Breast epithelium (tissue), 4 donors: ENCODE measurements at places on chromosomes 7 and 10.

GRCh38 chr7:122487131-122487530 lies 182.6 kb upstream of the FEZF1 start:
- DNase-seq, result no peak

DNA sequence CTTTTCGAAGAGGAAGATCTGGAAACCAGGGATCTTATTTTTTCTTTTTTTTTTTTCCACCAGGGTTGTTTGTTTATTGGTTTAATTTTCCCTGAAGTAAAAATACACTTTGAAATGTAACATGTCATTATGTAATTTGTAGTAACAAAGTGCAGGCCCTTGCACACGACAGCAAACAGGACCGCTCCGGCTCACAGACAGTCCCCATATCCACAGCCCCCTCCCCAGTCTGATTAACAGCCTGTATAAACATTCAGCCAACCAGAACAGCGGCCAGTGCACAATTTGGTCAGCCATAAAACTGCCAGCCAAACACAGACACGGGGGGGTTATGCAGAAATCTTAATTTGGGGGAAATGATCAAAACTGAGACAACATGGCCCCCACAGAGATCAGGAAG lies 431.6 kb upstream of the NPVF start:
- DNase-seq, result no peak

- no peak for DNase-seq
Observed at GRCh38 chr10:133614830-133615580, 11.6 kb downstream of the FRG2B start.

- no peak for DNase-seq
Observed at GRCh38 chr10:128938558-128938957, 528.5 kb upstream of the MGMT start.

GRCh38 chr7:138755842-138756590 lies 41.8 kb upstream of the TMEM213 start:
- no peak for DNase-seq

- DNase-seq, result no peak
Observed at GRCh38 chr10:27911011-27911410, 87.9 kb downstream of the ODAD2 start.

DNA sequence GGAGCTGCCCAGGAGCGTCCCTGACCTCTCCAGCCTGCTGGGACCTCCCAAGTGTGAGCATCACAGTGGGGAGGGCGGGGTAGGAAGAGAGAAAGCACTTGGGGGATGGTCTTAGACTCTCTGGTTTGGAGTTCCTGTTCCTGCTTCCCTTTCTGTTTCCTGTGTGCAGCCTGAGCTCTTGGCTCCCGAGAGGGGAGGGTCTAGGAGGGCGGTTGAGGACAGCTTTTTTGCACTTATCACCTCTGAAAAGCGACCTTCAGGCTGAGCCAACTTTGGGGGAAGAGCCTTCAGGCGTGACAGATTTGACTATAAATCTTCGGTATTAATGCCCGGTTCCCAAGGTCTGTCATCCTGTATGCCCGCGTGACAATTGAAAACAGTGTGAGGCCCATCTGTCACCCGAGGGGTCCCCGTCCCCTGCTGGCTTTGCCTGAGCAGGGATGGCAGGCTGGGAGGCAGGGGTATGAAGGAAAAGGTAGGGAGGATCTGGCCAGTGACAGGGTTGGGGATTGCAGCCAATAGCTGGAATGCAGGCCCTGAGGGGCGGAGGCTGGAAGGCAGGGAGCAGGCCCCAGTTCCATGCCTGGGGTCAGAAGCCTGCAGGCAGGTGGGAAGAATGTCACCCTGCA lies 78.6 kb downstream of the CDH23 start:
- no peak for DNase-seq

GRCh38 chr7:30453016-30453415 lies 25.6 kb downstream of the NOD1 start:
- no peak for DNase-seq

DNA sequence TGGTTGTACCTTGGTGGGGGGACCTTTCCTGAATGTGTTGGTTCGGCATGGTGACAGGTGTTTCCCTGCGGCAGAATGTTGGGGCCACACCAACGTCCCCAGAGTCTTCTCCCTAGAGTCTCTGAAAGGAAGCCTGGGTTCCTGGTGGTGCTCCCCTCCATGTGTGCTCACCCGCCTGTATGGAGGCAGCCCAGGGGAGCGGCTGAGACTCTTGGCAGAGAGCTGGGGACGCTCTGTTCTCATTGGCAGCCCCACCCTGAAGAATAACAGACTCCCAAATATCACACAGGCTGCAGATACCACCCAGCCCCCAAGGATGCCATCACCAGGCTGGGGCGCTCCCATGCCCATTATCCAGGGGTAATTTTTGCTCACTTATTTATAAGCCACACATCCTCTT lies 34.8 kb downstream of the CHST12 start:
- no peak for DNase-seq

DNA sequence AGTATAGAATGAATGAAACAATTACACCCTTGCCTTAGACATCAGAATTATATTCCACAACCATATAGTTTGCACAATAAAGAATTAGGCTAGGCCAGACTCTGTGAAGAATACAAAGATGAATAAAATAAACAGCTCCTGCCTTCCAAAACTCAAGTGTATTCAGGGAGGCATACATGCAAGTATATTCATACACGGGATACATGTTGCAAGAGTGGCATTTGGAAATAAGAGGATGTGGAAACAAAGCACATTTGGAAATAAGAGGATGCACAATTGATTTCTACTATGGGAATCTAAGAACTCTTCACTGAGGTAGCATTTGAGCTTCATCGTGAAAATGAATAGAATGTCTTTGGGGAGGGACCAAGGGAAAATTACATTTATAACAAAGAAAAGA lies 27.0 kb upstream of the TMEM26 start:
- no peak for DNase-seq

DNA sequence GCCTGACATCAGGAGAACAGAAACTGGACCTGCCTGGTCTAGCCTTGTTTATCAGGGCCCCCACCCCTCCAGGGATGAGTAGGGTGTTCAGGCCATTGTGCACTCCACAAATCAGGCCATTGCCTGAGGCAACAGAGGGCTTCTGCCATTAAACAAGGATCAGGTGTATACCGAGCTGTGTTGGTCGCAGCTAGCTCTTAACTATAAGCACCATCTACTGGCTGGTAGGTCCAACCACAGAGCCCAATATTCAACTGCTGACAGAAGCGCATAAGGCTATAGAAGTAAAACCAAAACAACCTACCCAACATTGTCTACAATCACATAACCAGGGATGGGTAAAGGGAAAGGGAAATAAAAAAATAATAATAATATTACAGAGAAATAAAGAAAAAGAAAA lies 451.7 kb upstream of the TEX47 start:
- DNase-seq, result no peak
